GM23248 (cell line): ENCODE measurements at places on chromosomes 6 and 20.
A peak's percentile ranks its signal among the peaks of the same experiment; 100 is the strongest.

- no peak for DNase-seq
Observed at GRCh38 chr6:76578746-76579145, 506.3 kb upstream of the IMPG1 start.

DNA sequence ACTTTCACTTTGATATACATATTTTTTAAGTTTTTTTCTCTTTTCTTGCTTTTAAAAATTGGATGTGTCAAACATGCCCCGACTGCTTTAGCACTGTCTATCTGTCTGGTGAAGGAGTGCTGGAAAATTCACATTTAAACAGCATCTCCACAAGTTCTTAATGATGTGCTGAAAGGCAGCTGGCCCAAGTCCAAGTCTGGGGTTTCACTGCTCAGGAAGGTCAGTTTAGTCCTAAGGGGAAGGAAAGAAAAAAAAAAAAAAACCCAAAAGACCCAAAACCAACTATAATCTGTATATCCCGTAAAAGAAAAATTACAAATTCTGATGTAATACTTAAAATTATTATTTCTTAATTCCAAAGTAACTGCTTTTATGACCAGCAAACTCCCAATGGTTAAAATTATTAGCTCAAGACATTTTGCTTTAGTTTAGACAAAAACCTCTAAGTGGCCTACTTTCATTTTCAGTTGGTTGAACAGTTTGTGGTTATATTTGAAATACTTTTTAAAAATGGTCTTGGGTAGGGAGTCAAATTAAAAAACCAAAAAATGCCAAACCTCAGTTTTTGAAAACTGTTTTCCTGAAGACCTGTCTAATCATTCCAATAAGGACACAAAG lies 79.5 kb upstream of the PREP start:
- no peak for DNase-seq

GRCh38 chr6:157273756-157274470 lies 49.4 kb downstream of the TMEM242 start:
- peak; percentile 48 for DNase-seq

GRCh38 chr6:163646133-163646532 lies 231.6 kb downstream of the QKI start:
- no peak for DNase-seq
